ENCODE measurements at places on chromosomes 7 and 10.
A peak's percentile ranks its signal among the peaks of the same experiment; 100 is the strongest.

DNA sequence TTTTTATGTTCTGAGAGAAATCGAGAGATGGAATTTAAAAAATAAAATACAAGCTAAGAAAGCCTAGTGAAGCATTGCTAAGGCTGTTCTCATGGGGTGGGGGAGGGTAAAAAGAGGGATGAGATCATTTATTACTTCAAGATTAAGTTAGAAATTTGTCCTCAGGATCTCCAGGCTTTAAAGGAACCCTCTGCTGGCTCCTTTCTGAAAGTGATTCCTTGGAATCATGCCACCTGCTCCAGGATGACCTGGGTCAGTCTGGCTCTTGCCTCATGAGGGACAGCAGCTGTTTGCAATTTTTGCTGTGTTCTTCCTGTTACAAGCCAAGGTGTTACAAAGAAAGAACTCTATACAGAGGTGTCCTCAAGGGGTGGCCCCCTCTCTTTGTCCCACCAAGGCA, 69.8 kb downstream of the CDK1 start:
- DNase-seq: no peak

DNA sequence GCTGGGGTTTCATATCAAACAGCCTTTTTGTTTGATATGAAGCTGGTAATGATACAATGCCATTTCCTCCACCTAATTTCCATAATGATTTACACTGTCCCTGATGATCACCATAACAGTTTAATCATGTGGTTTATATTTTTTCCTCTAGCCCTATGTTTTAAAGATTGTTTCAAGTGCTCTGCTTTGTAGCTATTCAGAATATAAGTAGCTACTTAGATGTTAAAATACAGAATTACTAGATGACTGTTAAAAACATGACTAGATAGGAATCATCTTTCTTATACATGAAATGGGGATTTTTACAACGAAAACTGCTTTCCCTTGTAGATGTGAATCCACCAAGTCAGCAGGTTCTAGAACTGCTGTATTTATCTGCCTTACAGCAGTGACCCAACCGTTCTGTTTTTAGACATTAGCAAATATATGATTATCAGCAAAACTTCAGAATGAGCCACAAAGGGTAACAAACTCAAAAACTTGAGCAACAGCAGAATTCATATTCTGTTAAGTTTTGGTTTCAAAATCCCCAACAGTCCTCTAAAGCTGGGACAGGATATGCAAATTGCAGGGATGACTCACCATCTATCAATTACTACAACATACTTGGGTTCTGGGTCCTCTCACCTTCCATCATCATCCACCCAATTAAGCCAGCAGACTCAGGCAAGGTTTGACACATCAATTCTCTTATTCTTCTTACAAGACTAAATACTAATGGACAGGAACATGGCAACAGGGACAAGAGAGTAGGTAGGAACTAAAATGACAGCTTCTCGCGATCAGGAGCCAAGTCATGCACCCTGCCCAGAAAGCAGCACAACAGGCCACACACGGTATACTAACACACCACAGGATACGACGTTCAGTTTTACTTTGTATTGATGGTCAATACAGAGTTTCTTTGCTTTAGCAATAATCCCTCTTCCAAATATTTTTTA, 83.9 kb downstream of the PIP4K2A start:
- no peak for DNase-seq

DNA sequence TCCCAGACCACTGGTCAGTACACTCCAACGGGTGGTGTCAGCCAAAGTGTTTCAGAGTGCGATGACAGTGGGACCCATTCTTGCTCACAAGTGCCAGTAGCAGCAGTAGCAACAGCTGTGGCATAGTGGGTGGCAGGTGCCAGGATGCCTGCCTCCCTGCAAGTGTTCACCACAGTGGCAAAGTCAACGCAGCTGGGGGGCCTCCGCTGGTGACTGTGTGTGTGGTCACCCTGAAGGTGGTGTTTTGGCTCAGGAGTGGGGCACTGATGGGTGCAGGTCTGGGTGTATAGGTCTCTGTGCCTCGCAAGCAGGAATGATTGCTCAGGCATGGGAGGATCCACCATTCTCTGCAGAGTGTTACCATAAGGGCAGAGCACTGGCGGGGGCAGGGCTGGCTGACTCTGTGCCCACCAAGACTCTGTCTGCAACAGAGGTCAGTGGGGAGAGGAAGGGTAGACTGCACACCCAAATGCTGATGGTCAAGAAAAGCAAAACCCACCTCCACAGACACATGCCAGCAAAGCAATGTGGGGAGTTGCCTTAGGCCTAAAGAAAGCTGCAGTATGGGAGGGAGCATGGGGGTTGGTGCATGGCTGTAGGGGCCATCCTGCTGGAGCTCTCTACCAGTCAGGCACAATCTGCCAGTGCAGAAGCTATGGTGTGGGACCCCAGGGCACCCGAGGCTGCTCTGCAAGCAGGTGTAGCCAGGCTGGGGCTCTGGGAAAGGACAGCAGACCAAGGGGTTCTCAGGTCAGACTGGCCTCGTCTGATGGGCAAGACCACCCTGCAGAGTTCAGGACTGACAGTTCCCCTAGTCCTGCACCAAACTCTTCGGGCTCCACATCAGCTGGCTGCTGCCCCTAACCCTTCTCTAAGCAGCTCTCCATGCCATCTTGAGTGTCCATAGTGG, 368.1 kb downstream of the CTNNA3 start:
- DNase-seq: no peak

GRCh38 chr7:22116451-22117030, 170.8 kb upstream of the CDCA7L start:
- DNase-seq: no peak

DNA sequence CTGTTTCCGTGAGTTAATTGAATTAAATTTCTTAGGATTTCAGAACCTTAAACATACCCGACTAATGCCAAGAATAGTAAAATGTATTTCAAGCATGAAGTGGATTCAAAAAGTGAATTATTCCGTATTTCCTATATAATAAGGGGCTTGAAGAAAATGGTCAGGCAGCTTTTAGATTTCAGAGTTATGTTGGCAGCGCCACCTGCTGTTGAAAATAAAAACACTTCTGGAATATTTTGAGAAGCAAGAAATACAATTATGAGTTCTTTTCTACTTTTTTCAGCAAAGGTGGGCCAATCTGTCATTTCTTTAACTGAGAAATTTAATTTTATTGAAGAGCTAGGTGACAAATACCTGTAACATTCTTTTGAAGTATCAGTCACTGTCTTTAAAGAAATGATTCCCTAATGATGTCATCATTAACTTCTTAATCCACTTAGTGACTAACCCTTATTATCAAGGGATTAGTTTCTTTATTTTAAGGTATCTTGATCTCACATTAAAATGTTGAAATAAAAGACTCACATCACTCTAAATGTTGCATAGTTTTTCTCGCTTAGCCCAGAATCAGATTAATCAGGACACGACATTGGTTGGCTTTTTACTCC, 36.6 kb upstream of the AGR3 start:
- no peak for DNase-seq

DNA sequence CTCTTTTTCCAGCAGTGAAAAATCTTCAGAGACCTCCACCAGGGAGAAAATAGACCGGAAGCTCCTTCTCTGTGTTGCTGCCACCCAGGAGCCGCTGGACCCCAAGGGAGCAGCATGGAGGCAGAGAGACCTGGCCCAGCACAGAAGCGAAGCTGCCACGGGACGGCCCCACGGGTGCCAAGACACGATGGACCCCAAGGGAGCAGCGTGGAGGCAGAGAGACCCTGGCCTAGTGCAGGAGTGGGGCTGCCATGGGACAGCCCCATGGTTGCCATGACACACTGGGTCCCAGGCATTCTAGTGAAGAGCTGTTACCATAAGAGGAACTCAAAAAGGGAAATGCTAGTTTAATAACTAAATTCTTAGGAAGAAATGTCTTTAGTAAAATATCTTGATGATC, 186.3 kb downstream of the PTPRN2 start:
- no peak for DNase-seq

- no peak for DNase-seq
Measured at GRCh38 chr10:7608001-7608400, 58.8 kb downstream of the ITIH5 start.

- DNase-seq: no peak
Measured at GRCh38 chr10:11285171-11285570, 267.5 kb downstream of the CELF2 start.

DNA sequence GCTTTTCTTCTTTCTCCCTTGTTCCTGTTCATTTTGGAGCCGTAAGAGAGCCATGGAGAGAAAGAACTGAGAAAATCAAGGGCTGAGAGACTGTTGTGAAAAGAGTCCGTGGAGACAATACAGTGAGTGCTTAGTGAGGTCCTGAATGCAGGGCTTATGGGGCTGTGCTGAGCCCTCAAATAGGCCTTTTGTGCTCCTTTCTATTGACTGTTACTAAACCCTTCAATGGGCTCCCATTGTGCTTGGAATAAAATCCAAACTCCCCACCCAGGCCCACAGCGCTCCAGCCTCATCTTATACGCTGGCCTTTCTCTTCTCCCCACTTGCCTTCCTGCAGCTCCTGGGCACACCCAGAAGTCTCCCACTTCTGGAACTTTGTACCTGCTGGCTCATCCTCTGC, 243.1 kb upstream of the HABP2 start:
- DNase-seq: no peak

GRCh38 chr10:78950656-78951587, 117.8 kb upstream of the ZMIZ1 start:
- DNase-seq: peak; percentile 74

DNA sequence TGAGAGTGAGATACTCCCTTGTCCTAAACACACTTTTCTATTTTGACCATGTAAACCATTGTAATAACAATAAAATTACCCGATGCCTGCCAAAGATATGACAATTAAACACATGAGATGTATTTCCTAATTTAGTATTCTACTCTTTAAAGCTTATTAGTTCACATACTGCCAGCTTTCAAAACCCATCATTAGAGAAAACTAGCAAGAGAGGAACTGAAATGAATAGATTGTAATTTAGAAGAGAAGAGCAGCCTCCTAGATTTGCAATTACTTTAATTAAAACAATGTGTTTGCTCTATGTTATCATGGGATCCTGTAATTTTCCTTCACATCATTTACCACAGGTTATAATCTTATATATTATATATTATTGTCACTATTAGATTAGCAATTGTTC, 428.2 kb downstream of the THSD7A start:
- no peak for DNase-seq

- no peak for DNase-seq
Measured at GRCh38 chr10:92615515-92615914, 22.6 kb downstream of the KIF11 start.

GRCh38 chr7:20358762-20359282, 28.1 kb downstream of the ITGB8 start:
- no peak for DNase-seq

DNA sequence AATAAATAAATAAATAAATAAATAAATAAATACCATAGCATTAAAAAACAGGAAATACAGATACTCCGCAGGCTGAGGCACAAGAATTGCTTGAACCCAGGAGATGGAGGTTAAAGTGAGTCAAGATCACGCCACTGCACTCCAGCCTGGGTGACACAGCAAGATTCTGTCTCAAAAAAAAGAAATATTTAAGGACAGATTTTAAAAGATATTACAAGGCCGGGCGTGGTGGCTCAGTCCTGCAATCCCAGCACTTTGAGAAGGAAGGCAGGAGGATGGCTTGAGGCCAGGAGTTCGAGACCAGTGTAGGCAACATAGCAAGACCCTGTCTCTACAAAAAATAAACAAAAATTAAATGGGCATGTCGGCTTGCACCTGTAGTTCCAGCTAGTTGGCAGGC, 17.5 kb upstream of the SNX8 start:
- DNase-seq: no peak

GRCh38 chr7:74202841-74203556, 6.8 kb upstream of the LAT2 start:
- no peak for DNase-seq

- DNase-seq: no peak
Measured at GRCh38 chr10:69100136-69100872, 12.4 kb downstream of the SRGN start.

DNA sequence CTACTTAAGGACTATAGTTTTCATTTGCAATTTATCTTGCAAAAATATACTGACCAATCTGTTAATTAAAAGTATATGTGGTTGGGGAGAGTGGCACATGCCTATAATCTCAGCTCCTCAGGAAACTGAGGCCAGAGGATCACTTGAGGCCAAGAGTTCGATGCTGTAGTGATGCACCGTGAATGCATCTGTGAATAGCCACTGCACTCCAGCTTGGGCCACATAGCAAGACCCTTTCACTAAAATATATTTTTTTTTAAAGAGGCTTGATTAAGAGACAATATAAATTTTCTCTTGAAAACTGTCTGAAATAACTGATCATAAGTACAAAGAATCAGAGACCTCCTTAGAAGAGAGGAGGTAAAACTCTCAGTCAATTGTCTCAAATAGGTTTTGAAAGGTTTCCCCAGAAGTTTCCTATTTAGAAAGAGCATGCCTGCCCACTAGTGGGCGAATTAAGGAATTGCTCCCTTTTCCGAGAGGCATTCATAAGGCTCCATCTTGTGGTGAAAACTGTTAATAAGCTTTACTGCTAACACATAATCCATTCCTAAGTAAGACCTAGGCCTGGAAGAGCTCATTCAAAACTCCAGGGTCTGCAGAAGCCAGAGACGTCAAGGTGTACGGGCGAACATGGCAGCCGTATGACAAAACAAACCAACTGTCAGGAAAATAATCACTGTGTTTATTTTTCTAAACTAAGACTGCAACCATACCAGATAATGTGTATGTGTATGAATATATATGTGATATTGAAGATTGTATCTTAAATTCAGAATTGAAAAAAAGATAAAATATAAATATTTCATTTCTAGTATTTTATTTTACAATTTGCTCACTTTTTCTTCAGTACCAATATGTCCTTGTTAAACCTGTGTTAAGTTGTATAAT, 6.8 kb upstream of the TAS2R40 start:
- DNase-seq: peak; percentile 29

DNA sequence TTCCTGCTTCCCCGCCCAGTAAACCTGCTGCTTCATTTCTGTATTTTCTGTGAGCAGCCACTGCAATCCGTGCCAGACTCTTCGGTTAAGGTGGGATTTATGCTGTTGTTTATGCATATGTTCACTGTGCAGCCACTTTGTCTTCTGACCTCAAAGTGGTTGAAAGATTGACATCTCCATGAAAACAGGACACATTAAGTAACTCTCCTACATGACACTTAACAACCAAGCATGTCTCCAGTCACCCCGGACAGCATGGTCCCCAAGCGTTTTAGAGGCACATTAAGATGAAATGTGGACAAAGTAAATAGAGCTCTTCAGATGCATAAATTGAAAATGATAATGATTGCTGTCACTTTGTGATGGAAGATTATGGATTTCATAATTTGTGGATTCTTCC, 421.3 kb downstream of the GFRA1 start:
- no peak for DNase-seq

- DNase-seq: no peak
Measured at GRCh38 chr7:63031838-63032436, 966.7 kb upstream of the ZNF722 start.

- DNase-seq: no peak
Measured at GRCh38 chr7:7923818-7924217, 44.8 kb upstream of the GLCCI1 start.

- no peak for DNase-seq
Measured at GRCh38 chr10:132540456-132540855, 2.9 kb downstream of the INPP5A start.

DNA sequence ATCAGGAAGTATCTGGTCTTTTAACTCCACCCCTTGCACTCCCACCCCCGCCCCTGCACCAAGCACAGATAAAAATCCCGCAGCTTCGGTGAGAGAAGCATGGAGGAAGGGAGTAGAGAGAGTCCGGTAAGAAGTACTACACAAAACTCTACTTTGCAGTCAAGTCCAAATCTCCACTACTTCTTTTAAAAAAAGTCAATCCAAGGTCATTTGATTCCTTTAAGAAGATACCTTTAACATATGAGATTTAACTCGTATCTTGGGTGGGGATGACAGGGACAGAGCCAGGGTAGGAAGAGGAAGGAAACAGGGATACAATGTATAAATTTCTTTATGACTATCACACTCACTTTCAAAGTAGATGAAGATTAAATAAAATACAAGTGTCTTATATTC, 132.1 kb downstream of the NRBF2 start:
- no peak for DNase-seq
